ENCODE measurements at places on chromosomes 2 and 18. TPM values are rescaled to one million over a fixed set of nuclear protein-coding genes. Genes with fewer than 3 reads are reported as not detected.

DNA sequence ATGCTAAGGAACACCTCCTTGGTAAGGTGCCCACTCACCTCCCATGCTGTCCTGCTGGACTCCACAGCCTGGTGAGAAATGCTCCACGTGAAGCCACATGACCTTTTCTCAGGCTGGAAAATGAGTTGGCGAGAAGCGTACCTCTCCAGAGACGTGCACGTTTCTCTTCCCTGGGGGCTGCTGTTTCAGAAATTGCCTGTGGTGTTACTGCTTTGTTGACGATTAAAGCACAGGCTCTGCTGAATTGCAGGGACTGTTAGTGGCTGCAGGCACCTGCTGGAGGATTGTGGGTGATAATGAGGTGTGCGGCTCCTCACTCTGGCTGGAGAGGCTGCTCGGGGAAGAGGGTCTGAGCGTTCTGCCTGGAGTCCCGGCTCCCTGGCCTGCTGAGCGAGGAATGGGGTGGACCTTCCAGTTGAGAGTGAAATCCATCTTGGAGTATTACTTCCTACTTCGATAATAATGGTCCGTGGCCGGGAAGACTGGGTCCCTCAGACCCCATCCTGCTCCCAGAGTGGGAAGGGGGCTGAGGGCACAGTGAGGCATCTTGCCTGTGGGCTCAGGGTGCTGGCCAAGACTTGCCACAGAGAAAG, 199.3 kb upstream of the HDAC4 start:
- no peak for DNase-seq

DNA sequence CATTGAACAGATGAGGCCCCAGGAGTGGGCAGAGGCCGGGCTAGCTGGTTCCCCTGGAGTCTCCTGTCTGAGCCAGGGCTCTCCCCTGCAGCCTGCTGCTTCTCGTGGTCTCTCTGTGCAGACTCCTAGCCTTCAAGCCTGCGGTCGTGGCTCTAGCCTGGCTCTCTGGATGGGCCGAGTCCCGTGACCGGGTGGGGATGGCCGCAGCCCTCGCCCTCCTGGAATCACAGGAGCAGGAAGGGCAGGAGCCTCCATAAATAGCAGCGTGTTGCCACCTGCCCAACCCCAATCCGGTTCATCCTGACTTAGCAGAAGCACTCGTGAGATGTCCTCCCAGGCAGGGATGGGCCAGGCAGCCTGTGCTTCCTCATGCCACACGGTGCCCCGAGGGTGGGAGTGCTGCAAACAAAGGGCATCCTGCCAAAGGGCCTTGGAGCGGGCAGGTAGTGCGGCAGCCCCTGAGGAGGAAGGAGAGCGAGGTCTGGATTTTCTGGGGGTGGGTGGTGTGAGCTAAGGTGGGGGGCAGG, 43.9 kb downstream of the FOSL2 start:
- DNase-seq, result no peak

Gene WNT10A
- not detected for total RNA-seq

GRCh38 chr2:46158661-46159060, 138.5 kb upstream of the EPAS1 start:
- DNase-seq, result no peak

Gene EHD3
- total RNA-seq, result 39.8 TPM

- no peak for DNase-seq
Measured at GRCh38 chr2:64295326-64296139, 151.3 kb upstream of the PELI1 start.

All from IMR-90 (cell line).